ENCODE measurements at places on chromosomes 3 and 15.

DNA sequence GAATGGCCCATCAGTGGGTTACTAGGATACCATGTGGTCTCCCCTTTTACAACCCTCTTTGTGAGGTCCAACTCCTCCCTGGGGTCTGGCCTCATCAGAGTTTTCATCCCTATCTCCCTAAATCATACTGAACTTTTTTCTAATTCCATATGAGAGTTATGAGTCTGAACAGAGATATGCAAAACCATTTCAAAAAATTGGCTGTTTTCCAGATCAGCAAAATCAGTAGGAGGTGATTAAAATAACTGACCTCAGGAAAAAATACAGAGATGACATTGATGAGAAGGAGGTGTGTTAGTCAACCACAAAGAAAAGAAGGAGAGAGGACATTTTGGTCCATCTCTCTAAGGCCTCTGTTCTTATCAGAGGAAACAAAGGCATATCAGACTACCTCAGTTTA, 200.8 kb upstream of the CFAP20DC start:
- no peak for DNase-seq

DNA sequence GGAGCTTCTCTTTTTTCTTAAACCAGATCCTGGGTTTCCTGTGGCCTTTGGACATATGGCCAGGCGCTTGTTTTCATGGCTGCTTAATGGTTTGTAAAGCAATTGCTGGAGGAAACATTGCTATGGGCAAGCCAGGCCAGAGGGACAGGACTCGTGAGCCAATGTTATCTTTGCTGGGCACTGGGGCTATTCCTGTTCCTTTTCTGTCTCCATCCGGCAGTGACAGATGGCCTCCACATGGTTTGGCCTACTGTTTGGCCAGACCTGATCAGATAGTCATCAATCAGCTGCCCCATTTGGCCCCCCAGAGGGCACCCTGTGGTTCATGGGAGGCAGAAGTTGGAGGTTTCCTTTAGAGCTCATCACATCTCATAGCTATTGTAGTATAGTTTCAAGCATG, 326.1 kb upstream of the ROPN1 start:
- DNase-seq: no peak

DNA sequence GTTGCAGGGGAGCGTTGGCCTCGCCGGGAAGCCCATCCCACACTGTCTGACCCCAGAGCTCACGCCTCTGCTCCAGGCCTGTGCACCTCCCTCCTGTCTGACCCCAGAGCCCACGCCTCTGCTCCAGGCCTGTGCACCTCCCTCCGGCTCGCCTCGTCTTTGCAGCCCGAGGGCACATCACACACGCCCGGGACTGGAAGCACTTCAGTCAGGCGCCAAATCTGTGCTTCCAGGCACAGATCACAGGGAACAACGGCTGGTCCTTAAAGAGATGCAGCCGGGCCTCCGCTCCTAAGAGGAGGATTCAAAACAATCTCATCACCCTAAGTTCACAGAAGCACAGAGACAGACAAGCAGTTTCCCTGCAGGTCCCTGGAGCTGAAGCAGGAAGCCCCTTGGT, 103.0 kb upstream of the RPL32 start:
- no peak for DNase-seq

DNA sequence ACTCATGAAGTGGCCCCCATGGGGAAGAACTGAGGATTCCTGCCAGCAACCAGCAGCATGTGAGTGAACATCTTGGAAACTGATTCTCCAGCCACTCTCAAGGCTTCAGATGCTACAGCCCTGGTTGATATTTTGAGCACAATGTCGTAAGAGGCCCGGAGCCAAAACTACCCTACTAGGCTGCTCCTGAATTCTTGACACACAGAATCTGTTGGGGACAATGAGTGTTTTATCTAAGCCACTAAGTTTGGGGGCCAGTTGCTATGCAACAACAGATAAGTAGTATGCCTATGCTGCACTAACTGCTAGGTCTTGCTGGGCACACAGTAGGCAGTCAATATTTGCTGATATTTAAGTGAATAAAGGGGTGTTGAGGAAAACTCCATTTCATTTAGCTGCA, 89.9 kb upstream of the CHL1 start:
- DNase-seq: no peak

DNA sequence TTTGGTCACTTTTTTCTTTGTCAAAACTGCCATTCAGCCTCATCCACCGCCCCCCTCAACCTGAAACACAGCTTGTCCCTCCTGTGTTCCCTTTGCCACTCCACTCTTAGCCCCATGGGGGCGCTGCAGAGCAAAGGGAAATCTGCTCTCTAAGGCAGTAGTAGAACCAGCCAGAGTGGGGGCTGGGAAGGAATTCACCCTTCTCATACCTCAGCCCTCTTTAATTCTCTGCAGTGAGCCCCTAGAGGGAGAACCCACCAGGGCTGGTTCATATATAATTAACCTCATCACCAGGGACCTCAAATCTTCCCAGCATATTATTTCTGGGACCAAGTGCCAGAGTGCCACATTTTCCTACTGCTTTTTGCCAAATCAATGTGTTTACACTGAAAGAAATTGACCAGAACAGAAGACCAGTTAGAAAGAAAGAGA, 2.8 kb upstream of the BCL6 start:
- peak; percentile 83 for DNase-seq

GRCh38 chr15:41647262-41647661, 12.9 kb upstream of the MGA start:
- no peak for DNase-seq

DNA sequence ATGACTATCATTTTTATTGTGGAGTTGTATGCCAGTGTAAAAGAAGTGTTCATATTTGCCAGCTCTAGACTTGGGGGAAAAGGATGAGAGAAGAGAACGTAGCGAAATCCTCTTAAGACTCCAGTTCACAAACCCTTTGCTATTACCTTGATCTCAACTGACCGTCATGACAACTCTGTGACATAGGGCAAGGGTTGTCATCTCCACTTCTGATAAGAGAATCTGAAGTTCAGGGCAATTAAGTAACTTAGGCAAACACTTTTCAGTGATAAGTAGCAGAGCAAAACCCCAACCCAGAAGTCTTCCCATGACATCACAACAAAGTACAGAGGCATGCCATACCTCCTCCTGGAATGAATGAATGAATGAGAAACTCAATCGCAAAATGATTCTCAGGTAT, 40.3 kb upstream of the WNT5A start:
- no peak for DNase-seq

GRCh38 chr3:140396110-140396509, 281.8 kb upstream of the TRIM42 start:
- no peak for DNase-seq

GRCh38 chr15:79849789-79850188, 47.0 kb downstream of the MTHFS start:
- no peak for DNase-seq

DNA sequence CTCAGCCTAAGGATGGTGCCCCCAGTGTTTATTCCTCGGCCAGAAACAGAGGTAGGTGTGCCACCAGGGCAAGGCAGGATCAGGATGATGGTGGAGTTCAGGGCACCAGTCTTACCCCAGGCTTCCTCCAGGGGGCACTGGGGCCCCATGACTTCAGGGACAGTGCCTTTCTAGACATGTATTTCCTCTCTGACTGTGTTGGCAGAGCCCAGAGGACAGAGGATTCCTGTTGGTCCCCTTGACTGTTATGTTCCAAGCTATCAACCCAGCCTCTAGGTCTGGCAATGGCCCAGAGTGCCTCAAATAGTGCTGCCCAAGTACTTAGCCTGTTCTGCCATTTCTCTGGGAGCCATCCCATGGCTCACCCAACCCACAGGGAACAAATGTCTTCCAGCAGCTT, 2.8 kb downstream of the HEMK1 start:
- DNase-seq: peak; percentile 63

- DNase-seq: no peak
Observed at GRCh38 chr15:59501597-59501996, 63.6 kb downstream of the FAM81A start.

DNA sequence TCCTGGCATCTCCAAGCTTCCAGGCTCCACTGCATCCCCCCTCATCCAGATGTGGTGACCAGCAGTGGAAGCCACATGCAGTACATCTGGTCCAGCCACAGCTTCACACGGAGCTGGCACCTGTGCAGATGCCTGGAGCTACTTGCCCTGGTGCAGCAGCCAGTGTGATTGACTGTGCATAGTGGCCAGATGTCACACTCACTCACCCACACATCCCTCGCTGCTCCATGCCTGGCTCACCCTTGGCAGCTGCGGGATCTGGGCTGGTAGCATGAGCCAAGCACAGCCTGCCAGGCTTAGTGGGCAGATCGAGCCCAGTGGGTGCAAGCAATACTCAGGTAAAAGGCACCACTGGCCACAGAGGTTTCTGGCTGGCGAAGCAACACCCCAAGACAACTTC, 398.0 kb upstream of the CNTN4 start:
- no peak for DNase-seq

DNA sequence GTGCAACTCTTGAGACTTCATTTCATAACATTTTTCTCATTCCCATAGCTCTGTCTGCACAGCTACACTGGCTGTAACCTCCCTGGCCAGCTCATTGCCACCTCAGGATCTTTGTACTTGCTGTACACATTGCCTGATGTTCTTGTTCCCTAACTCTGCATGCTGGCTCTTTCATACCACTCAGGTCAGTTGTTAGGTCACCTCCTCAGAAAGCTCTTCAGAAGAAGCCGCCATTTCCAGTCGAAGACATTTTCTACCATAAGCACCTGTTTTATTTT, 176.2 kb downstream of the AKAP13 start:
- DNase-seq: no peak

DNA sequence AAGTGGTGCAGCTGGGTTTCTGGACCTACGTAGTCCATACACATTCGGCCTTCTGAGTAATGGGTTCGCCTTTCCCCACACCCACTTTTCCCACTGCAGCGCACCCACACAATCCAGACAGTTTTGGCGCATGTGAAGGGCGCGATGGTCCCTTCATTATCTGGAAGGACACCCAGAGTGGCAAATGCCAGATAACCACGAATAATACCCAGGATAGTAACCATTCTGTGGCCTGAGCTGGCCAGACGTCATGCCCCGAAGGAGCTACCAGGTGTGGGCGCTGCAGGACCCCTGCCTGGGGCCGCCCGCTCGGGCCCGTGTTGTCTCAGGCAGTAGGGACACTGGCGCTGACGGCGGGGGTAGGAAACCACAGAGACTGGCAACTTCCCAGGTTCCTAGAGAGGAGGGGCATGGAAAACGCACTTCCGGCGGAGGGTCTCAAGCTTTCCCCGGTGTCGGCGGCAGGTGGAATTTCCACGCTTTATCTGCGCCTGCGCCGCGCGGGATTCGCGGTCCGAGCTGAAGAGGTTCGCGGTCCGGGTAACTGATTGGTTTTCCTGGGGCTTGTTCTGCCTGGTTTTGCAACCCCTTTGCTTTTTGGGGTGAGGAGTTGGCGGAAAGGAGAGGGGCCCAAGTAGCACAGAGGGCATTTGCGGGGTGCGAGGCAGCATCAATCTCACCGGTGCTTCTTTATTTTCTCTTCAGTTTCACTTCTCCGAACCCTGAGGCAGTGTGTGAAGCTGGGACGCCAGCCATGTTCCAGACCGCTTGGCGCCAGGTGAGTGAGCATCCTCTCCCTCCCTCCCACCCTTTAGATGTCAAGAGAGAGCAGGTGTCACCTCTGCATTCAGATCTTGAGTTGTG, at the start of gene ZNF620:
TSS of gene ZNF620 (plus strand) at position 441 of the 864 bp plus-strand sequence. CDS start at position 755, 314 bp downstream.
- peak; percentile 12 for DNase-seq

- no peak for DNase-seq
Observed at GRCh38 chr15:84151205-84151931, 84.2 kb upstream of the GOLGA6L4 start.

- DNase-seq: no peak
Observed at GRCh38 chr15:92277776-92278175, 115.9 kb upstream of the ST8SIA2 start.

GRCh38 chr15:82917249-82917648, 35.3 kb downstream of the HOMER2 start:
- DNase-seq: no peak

DNA sequence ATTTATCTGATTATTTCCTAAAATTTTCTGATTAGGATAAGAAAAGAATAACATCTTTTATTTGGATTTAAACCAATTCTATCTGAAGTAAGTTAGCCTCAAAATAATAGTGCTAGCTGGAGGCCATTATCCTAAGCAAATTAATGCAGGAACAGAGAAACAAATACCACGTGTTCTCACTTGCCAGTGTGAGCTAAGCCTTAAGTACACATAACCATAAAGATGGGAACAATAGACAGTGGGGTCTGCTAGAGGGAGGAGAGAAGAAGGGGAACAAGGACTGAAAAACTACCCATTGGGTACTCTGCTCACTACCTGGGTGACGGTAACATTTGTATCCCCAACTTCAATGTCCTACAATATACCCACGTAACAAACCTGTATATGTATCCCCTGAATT, 31.3 kb upstream of the LYSMD4 start:
- DNase-seq: no peak

- no peak for DNase-seq
Observed at GRCh38 chr15:75129788-75130187, 71.9 kb upstream of the C15orf39 start.

GRCh38 chr15:33894193-33894592, 74.1 kb upstream of the CHRM5 start:
- no peak for DNase-seq

GRCh38 chr15:34206011-34206410, 3.9 kb downstream of the KATNBL1 start:
- DNase-seq: no peak

GRCh38 chr3:192188218-192188835, 539.0 kb downstream of the FGF12 start:
- no peak for DNase-seq

GRCh38 chr15:100141311-100142001, 200.3 kb downstream of the ADAMTS17 start:
- DNase-seq: no peak

GRCh38 chr3:72350761-72351505, 497.3 kb downstream of the SHQ1 start:
- DNase-seq: no peak

GRCh38 chr3:186786922-186787321, 3.5 kb downstream of the EIF4A2 start:
- DNase-seq: no peak

- no peak for DNase-seq
Observed at GRCh38 chr3:110754212-110754916, 317.3 kb upstream of the NECTIN3 start.

DNA sequence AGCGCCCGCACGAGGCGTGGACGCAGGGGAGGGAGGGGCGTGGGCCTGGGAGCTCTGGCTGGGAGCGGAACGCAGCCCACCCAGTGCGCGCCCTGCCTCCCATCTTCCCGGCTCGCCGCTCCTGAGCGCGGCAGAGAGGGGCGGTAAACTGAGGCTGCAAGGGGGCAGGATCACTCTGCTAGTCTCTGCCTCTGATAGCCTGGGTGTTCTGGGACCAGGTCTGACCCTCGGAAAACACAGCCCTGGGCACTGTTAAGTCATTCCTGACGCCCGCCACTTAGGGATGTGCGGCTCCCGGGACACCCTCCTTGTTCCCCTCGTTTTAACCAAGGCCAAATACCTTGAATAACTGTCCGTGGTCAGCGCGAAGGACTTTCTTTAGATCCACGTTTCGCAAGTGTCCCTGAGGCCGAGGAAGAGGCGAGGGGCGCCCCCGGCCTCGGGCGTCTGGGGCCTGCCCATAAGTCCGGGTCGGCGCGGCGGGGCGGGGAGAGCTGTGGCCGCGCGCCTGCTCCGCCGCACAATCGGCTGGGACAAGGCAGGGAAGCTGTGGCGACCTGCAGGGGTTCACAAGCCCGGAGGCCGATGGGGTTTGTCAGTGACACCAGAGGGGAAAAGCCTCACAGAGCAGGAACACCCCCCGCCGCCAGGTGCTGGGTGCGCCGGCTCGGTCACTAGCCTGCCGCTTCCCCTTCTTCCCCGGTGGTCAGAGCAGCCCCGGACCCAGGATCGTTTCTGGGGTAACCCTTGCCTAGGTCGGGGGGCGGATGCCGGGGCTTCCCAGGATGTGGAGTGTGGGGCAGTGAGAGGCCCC, 1.5 kb downstream of the ITPKA start:
- no peak for DNase-seq

- DNase-seq: no peak
Observed at GRCh38 chr3:149784064-149784704, 8.2 kb downstream of the ANKUB1 start.

Measured in activated T-helper 1 cell treated with anti-CD3 and anti-CD28 coated beads, Interleukin-2, amount 50 U/mL, for 16 hours (primary cell).